ENCODE measurements at places on chromosomes 7 and 10.
A peak's percentile ranks its signal among the peaks of the same experiment; 100 is the strongest.

DNA sequence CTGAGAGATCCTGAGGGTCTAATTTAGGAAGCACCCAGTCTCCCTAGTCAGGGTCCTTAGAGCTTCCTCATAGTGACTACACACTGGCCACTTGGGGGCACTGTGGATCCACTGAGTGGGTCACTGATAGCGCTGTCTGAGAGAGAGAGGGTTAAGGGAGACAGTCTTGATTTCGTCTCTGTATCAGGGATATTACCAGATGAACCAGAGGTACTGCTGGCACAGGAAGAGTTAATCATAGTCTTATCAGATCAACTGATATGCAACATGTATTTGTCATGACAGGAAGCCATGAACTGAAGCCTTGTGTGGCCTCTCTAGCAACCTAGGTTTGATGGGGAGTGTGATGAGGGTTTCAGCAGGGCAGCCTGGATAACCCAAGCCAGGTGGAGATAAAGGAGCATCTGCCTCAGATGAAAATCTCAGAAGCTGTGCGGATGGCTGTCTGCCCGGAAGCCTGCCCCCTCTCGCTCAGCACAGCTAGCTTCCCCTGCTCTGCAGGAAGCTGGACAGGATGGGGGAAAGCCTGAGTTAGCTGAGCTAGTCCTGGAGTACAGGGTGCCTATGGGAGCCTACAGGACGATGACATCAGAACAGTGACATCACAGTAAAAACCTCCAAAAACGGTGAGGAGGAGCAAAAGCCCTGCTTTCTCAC is 214.0 kb upstream of the PRSS1 start:
- peak; percentile 89 for DNase-seq

DNA sequence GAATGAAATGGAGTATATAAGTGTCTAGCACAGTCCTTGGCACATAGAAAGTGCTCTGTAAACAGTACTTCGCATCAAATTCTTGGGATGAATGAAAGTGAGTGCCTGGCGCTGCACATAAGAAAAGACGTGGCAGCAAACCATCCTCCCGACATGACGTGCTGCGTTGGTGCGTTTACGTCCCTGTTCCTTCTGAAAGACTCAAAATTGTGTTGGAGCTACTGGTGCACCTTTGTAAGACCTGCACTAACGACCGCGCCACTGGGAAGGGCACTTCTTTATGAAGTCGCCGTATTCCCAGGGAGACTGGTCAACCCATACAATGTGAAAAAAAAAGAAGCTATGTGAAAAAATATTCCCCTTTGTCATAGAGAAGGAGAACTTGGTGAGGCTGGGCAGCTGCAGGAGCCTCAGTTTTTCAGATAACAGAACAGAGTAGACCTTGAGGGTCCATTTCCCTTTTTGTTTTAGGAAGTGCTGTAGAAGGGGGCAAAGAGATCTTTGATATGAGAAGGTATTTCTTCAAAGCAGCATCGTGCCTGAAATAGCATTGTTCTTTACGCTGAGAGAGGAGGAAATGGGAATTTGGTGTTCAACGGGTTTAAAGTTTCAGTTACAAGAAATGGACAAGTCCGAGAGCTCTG is 91.7 kb downstream of the PTPRE start:
- DNase-seq: no peak

- peak; percentile 86 for DNase-seq
These were observed 12.0 kb downstream of the LSM8 start for GRCh38 chr7:118195837-118196474.

DNA sequence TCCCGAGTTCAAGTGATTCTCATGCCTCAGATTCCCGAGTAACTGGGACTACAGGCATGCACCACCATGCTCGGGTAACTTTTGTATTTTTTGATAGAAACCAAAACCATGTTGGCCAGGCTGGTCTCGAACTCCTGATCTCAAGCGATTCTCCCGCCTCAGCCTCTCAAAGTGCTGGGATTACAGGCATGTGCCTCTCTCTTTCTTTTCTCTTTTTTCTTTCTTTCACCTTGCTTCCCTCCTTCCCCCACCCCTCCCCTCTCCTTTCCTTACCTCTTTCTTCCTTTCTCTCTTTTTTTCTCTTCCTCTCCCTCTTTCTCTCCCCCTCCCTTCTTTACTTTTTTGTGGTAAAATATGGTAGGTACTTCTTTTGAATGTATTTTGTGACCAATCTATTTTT is 62.2 kb downstream of the ANKRD61 start:
- no peak for DNase-seq

DNA sequence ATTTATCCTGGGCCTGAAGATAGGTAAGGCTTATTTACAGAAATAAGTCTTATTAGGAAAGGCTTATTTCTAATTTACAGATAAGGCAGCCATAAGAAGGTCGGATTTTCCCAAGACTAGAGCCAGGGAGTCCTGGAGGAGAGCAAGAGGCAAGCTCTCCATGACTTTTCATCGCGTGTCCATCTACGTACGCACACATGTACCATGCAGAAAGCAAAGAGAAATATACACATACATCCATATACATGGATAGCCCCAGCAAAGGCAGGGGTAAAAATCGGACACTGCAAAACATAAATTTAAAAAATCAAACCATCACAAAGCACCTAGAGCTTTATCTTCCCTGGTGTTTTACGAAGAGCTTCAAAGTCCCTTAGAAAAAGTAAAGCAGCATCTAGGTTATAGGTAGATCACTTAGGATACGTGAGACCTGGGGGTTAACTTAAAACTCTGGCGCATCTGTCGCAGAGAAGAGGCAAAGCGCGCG is 25.8 kb upstream of the ZRANB1 start:
- DNase-seq: peak; percentile 41

DNA sequence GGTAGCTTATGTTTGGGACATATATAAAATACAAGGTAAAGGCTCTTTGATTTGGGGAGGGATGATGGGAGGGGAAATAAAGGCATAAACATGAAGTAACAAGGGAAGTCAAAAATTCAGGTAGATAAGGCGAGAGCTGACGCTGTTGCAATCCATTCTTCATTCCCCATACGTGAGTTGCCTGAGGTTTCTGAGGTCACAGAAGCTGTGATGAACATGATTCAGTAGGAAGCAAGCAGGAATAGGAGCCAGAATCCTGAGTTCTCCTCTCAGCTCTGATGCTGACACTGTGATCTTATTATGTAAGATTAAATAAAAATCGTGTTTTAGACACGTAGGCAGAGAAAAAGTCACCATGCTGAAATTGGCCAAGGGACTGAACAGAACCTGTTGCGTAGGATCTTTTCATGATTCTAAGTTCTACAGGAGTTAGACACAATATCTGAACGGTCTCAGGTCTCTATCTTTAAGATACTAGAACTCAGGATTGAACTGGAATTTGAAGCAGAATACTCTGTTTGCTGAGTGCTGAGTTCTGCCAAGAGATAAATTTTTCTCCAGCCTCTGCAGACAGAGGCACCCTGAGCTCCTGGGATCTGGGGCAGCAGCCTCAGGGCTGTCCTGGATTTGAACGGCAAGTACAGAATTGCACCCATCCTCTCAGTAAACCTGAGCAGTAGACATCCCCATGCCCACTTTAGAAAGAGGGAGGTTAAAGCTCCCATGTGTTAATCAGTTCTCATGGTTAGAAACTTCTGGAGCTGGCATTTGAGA is 21.0 kb downstream of the KLF6 start:
- no peak for DNase-seq
